Umbilical cord (tissue), 2 donors: ENCODE measurements at places on chromosomes 1 and 21.

- DNase-seq: no peak
Observed at GRCh38 chr1:5740865-5741860, 251.1 kb downstream of the NPHP4 start.

DNA sequence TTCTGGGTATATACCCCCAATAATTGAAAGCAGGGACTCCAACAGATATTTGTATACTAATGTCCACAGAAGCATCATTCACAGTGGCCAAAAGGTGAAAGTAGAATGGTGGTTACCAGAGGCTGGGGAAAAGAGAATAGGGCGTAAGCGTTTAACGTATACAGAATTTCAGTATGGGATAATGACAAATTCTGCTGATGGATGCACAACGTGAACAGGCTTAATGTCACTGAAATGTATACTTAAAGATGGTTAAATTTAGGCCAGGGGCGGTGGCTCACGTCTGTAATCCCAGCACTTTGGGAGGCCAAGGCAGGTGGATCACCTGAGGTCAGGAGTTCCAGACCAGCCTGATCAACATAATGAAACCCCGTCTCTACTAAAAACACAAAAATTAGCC lies 4.4 kb upstream of the NFYC start:
- no peak for DNase-seq

DNA sequence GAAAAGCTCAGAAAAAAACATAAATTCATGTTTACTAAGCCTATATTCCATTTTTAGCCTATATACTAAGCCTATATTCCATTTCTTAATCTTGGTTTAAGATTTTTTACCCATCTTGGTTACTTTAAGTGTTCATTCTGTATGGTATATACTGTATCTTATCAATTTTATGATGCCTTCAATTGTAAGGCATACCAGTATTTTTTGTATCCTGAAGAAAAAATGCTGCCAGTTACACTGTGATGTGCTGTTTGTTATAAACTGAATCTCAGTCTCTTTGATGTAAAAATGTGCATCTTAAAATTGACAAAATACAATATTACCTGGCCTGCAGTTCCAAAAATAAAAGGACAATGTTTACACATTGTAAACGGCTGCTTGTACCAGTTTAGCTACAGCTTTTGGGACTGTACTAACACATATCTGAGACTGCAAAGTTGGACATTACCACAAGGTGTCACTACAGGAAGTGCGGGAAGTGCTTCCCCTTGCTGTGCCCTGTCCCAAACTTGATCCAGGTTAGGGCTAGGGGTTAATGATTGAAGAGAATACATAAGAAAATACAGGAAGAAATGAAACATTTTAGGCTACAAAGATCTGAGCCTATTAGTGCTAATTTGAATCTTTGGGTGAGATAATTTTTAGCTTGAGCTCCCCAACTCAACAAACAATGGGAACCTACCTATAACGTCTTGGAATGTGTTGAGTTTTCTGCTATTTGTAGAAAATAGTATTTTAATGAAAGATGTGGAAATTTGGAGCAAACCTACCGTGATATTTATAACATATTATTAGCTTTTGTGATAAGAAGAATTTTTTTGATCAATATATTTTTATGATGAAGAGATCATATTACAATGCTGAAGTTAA lies 108.9 kb downstream of the LBR start:
- peak; percentile 41 for DNase-seq

GRCh38 chr1:226790545-226791181 lies 51.6 kb upstream of the ITPKB start:
- DNase-seq: no peak

DNA sequence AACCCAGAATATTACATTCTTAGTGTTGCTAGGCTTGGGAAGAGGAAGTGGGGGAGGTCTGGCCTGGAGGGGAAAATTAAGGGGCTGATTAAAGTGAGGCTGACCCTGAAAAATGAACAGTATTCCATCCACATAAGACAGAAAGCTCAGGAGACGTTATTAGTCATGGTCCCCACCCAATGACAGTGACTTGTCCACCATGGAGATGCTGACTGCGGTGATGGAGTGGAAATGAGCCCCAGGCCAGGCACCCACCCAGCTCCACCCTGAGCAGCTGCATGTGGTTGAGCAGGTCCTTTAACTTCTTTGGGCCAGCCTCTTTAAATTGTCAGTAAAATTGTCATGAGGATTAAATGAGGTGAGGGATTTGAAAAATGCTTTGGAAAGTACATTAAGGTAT lies 1.4 kb upstream of the SPRR4 start:
- DNase-seq: no peak

DNA sequence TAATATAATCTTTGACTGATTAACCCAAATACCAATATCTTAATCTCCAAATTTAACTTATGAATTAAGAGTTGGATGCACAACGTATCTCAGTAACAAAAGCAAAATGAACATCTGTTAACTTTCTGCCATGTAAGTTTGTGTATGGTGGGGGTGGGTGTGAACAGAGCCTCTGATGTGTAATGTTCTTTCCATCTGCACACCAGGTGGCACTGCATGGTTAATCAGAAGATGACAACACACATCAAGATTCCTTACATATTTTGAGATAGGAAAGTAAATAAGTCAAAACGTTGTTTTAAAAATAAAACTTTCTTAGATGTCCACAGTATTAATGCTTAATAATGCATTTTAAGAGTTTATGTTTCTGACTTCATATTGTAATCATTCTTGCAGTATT lies 251.9 kb downstream of the DPYD start:
- DNase-seq: no peak

GRCh38 chr1:91725989-91726721 lies 159.8 kb downstream of the TGFBR3 start:
- DNase-seq: no peak

DNA sequence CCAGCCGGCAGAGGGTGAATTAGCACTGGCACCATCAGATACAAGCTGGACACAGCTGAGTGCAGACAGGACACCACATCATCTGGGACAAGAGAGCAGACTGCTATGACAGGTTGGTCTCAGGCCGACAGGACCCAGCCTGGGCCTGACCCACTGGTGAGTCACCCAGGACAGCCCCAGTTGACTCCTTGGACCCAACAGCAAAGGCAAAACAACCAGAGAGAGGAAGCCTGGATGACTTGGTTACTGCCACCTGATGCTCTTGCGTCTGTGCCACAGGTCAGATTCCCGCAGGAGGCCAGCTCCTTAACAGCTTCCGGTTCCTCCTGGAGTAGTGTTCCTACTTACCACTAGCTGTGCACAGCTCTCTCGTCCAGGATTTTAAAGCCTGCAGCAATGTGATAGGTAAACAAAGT lies 18.5 kb downstream of the CCN1 start:
- DNase-seq: no peak

DNA sequence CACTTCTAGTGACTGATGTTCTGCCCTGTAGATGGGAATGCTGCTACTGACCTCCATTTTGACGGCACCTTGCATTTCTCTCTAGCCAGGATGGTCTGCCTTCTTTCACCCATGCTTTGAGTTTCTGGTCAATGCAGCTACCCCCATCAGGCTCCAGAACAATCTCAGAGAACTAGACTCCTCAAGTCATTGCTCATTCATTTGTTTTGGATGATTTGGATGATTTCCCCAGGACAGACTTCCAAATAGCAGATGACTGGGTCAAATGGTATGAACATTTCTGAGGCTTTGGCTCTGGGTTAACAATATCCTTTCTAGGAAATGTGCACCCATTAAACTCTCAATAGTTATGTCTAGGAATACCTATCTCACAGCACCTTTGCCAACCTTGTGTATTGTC lies 63.9 kb downstream of the CSMD2 start:
- DNase-seq: no peak

DNA sequence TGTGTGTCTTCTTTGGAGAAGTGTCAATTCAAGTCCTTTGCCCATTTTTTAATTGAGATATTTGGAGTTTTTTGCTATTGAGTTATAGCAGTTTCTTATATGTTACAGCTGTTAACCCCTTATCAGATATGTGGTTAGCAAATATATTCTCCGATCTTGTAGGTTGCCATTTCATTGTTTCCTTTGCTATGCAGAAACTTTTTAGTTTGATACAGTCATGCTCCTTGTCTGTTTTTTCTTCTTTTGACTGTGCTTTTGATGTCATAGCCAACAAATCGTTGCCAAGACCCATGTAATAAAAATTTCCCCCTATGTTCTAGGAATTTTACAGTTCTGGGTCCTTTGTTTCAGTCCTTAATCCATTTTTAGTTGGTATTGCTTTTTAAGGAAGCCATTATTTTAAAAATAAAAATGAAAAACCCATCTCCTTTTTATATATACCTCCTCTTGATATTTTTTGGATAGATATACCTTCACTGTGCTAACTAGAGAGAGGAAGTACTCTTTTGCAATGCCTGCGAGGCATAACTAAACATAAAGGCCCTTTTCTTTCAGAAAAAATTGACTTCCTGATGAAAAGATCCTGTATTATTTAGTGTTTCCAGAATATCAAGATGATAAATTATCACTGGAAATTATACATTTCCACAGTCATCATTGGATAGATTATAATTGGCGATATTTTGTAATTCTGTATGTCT lies 127.8 kb downstream of the HS2ST1 start:
- no peak for DNase-seq

DNA sequence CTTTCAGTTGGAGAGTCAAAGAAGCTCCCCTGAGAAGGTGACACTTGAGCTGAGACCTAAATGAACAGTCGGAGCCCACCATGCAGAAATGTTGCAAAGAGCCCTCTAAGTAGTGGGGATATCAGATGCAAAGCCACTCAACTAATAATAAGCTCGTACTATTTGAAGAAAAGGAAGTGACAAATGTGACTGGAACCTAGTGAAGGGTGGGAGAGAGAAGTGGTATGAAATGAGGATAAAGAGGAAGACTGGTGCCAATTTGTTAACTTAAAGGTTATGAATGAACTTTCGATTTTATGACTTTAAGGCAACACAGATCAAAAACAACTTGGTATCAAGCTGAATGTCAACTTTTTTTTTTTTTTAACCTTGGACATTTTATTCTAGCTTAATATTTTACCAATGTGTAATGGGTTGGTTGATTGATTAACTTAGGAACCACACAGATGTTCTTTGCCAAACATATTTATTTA lies 14.7 kb downstream of the LYPLAL1 start:
- DNase-seq: peak; percentile 16

- DNase-seq: no peak
Observed at GRCh38 chr1:44228218-44228617, 14.9 kb downstream of the DMAP1 start.

GRCh38 chr21:17370916-17371315 lies 141.9 kb upstream of the CXADR start:
- no peak for DNase-seq

GRCh38 chr1:61073871-61074270 lies 8.5 kb upstream of the NFIA start:
- DNase-seq: no peak

DNA sequence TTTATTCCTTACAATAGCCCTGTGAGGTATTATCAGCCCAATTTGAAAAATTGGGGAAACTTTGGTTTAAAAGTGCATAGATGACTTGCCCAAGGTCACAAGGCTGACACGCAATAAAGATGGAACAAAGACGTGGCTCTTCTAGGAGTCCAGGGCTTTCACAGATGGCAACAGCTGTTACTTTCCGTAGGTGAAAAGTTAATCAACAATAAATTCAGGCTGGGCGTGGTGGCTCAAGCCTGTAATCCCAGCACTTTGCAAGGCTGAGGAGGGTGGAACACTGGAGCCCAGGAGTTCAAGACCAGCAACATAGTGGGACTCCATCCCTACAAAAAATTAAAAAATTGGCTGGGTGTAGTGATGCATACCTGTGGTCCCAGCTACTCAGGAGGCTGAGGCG lies 87.8 kb upstream of the ATF3 start:
- DNase-seq: no peak

GRCh38 chr1:47865881-47866535 lies 131.2 kb downstream of the TRABD2B start:
- peak; percentile 85 for DNase-seq

DNA sequence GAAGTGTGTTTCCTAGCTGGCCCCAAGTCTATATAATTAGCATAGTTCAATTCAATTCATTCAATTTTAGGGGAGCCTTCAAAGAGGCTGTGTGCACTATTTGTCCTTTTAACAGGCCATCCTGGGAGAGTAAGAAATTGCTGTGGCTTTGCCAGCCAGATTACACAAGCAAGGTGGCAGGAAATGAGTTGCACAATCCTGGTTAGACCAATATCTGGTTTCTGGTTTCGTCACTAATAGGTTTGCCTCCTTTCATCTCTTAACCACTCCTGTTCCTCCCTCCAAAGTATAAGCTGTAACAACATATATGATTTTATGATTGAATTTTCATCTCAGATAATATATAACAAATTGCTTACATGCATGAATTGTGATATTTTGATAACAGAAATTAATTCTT lies 84.1 kb upstream of the NEGR1 start:
- DNase-seq: no peak

DNA sequence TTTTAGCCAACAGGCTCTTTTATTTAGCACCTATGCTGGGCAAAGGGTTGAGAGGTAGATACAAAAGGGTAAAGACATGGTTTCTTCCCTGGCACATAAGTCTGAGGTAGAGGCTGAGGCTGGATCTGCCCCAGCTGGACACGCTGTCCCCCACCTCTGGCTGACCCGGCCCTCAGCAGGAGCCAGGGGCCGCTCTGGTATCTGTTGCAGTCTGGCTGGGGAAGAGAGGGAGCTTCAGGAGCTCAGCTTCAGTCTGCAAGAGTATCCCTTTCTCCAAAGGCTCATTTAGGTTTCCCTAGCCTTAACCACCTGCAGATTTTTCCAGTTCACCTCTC lies 14.2 kb downstream of the BLACAT1 start:
- DNase-seq: no peak

DNA sequence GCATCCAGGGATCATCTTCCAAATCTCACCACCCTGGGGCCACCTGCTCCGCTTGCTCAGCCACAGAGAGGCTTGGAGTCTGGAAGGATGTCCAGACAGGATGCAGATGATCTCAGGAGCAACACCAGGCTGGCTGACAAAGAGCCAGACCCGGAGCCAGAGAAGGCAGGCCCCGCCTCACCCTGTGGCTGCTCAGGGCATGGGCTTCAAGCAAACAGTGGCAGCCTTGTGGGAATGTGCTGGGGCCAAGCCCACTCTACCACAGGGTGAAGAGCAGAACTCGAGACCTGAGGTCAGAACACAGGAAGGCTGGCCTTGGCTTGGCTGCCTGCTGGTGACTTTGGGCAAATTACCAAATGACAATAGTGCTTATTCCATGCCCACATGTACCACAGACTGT lies 45.5 kb downstream of the MRPL37 start:
- DNase-seq: no peak

DNA sequence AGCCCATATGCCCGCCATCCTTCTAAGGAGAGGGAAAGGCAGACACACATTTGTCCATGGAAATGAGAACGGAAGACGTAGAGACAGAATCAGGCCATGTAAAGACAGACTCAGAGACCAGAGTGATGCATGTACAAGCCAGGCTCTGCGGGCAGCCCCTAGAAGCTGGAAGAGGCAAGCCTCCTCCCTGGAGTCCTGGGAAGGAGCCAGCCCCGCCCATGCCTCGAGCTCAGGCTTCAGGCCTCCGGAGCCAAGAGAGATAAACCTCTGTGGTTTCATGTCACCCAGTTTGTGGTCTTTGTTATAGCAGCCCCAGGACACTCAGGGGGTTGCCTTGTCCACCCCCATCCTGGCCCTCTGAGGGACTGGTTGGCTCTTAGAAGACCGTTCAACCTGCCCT lies 11.6 kb downstream of the PDE9A start:
- peak; percentile 63 for DNase-seq

GRCh38 chr1:28494737-28495136 lies 11.1 kb upstream of the RCC1 start:
- DNase-seq: no peak
